Effector memory CD4-positive, alpha-beta T cell (primary cell): ENCODE measurements at places on chromosomes 1 and 21.

GRCh38 chr1:163258181-163258580 is 55.5 kb upstream of the RGS5 start:
- DNase-seq, result no peak

DNA sequence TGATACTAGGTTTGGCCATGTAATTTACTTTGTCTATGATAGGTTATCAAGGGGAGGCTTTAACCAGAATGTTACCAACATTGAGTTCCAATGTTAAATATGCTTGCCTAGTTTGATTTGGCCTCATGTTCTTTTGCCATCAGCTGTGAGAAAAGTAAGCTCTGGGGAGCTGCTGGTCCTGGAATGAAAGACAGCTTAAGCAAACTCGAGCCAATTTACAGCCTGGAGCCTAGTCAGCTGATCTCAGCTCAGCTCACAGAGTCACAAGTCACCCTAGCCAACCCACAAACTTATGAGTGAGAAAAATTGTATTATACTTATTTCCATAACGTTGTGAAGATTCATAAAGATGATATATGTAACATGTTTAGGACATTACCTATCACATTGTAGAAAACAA is 426.7 kb downstream of the RWDD3 start:
- DNase-seq, result no peak

DNA sequence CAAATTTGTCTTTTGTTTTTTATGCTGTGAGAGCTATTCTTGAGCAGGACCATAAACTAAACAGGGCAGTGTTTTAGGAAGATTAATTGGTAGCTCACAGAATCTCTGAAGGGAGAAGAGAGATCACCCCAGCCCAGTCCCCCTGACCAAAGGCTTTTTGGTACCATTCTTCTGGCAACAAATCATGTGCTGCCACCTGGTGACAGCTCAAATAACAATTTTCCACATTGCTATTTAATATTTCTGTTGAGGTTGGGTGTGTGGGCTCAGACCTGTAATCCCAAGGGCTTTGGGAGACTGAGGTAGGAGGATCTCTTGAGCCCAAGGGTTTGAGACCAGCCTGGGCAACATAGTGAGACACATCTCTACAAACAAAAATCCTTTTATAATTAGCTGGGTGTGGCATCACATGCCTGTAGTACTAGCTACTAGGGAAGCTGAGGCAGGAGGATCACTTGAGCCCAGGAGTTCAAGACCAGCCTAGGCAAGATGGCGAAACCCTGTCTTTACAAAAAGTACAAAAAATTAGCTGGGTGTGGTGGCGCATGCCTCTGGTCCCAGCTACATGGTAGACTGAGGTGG is 2.2 kb upstream of the TESK2 start:
- DNase-seq, result peak; percentile 15

DNA sequence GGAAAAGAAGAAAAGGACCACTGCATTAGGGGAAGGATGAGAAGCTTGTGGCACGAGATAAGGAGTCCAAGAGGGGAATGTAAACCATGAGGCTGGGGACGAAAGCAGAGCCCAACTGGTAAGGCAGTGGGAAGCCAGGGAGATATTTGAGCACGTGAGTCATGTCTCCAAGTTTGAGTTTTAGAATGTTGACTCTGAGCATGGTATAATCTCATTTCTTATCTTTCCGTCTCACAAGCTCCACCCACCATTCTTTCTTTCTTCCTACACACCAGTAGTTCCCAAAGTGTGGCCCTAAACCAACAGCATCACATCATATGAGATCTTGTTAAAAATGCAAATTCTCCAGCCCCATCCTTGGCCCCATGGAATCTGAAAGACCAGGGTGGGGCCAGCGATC is 145.3 kb downstream of the PLPP3 start:
- DNase-seq, result no peak

GRCh38 chr1:245673881-245674414 is 519.2 kb downstream of the KIF26B start:
- DNase-seq, result no peak

DNA sequence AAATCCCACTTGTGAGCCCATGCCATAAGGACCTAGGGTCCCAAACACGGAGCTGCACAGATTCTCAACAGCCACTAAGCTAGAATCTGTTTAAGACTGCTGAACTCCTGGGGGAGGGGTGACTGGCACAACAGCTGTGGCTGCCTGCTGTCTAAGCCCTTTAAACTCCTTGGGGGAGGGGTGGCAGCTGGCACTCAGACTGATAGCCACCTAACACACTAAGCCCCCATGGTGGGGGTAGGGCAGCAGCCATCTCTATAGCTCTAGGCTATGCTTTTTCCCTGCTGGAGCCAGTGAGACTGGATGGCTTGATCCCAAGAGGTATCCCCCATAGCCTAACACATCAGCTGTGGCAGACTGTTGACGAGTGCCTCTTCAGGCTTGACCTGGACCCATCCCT is 73.3 kb upstream of the FMO3 start:
- DNase-seq, result no peak

- no peak for DNase-seq
These were observed 49.6 kb upstream of the ADAR start for GRCh38 chr1:154657556-154657955.

DNA sequence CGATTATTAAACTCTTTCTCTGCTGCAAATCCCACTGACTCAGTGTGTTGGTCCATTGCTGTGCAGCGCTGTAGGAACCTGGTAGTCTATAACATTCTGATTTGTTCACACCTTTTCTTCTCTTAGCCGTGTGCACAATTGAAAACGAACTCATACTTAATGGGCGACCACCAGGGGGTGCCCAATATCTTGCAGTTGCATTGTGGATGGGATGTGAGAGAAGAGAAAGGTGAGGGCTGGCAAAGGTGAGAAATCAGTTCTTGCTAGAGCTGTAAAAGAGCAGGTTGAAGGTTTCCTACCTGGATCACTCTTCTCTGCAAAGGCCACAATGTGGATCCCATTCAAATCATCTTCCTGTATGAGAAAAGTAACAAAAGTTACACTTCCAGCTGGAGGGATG is 51.0 kb downstream of the CASQ2 start:
- DNase-seq, result no peak

DNA sequence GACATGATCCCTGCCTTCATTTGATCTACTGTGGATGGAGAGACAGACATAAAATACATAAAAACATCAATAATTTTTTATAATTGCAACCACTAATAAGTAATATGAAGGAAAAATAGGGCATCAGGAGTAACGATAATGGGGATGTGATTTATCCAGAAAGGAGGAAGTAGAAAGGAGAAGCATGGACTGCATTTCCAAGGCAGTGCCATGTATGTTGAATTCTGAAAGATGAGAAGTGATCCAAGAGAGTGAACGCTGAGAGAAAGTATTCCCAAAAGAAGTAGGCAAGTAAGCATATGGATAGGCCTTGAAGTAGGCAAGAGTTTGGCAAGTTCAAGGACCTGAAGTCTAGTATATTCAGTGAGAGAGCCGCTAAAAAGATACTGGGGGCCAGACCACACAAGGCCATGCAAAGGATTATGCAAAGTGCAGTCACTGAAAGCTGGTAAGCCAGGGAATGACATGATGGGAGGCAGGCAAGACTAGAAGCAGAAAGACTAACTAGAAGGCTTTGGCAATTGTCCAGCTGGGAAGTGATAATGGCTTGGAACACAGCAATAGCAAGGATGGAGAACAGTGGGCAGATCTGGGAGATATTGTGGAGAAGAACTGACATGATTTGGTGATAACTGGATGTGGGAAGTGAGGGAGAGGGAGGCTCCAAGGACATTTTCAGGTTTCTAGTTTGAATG is 85.9 kb downstream of the TM2D1 start:
- no peak for DNase-seq

DNA sequence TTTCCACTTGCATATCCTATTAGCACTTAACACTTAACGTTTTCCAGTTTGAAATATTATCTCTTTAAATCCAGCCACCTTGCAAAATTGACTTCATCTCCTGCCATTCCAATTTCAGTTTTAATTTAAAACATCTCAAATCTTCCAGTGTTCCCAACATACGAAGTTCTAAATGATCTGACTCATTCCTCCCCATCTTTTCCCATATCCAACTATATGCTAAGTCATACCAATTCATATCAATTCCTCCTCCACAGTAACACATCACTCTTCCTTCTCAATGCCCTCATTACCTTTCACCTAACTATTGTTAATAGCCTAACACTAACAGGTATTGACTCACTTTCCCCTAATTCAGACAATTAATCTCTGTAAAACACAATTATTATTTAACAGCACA is 2.8 kb downstream of the PSMA5 start:
- DNase-seq, result no peak

DNA sequence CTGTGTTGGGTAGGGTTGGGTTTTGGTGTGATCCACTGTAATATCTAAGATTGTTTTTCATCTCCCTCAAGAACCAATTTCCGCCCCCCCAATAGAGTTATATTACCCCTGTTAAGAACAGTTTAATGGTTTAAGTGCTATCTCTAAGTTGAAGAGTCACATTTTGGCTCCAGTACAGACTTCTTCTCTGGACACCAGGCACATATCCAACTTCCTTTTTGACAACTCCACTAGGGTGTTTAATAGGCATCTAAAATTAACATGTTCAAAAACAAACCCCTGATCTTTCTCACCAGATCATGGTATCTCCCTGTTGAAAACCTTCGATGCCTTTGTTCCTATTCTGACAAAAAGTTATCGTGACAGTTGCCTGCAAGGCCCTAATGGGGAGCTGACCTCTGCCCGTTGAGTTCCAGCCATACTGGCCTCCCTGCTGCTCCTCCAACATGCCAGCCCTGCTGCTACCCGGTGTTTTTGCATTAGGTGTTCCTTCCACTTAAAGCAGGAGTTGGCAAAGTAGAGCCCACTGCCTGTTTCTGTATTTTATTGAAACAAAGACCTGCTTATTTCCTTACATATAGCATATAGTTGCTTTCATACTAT is 18.6 kb downstream of the USP24 start:
- DNase-seq, result no peak

DNA sequence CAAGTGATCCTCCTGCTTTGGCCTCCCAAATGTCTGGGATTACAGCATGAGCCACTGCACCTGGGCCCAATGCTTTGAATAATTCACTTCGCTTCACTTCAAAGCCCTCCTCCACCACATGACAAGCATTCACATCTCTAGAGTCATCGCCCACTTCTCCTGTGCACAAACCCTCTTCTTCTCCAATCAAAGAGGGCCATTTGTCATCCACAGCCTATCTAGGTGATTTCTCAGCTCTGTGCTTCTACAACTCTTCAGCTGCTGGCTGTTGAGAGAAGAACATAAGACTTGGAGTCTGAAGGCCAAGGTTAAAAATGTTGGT is 20.1 kb upstream of the PSMB2 start:
- no peak for DNase-seq
